GM04504 (cell line): ENCODE measurements at places on chromosomes 1 and 21.

DNA sequence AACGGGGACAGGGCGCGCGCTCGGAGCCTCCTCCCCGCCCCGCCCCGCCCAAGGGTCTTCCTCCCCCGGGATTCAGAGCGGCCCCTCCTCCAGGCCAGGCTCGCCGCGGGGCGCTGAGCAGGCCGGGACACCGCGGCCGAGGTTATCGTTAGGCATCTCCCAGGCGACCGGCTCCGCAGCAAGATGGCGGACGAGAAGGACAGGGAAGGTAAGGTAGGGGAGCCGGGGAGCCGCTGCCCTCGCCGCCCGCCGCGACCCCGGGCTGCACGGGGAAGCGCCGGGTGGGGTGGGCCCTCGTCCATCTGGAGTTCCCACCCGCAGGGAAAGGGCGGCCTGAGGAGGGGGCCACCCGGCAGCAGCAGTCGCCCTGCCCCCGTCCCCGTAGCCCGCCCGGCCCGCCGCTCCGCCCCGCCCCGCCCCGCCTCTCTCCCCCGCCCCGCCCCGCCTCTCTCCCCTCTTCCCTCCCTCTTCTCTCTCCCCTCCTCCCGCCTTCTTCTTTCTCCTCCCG is 105.9 kb upstream of the HNRNPU start:
- peak; percentile 42 for DNase-seq

GRCh38 chr1:226749467-226749866 is 10.4 kb upstream of the ITPKB start:
- no peak for DNase-seq

DNA sequence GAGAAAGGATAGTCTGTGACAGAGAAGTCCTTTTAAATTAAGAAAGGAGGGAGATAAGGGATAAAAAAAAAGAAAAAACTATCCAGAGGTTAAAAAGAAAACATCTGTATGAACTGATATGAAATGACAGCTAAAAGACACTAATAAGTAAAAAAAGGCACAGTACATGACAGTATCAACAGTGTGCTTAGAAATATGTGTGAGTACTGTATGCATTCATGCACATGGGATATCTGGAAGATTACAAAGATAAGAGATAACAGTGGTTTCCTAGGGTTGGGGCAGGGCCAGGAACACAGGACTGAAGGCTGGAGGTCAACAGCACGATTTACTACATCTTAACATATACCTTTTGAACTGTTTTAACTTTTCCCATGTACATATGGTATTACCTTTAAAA is 13.3 kb downstream of the PTP4A2 start:
- DNase-seq: no peak

DNA sequence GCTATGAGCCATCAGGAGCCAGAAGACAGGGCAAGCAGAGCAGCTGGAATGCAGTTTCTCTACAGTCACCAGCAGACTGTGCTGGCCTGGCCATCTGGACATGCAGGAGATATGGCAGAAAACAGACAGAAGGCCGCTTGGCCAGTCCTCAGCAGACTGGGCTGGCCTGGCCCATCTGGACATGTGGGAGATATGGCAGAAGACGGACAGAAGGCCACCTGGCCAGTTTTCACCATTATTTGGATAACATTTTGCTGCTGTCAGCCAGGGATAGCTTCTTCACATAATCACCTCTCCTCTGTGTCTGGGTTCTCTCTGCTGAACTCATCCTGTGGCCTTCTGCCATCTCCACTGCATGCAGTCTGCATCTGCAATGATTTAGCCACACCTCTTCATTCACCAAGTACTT is 25.0 kb upstream of the CACYBP start:
- no peak for DNase-seq

DNA sequence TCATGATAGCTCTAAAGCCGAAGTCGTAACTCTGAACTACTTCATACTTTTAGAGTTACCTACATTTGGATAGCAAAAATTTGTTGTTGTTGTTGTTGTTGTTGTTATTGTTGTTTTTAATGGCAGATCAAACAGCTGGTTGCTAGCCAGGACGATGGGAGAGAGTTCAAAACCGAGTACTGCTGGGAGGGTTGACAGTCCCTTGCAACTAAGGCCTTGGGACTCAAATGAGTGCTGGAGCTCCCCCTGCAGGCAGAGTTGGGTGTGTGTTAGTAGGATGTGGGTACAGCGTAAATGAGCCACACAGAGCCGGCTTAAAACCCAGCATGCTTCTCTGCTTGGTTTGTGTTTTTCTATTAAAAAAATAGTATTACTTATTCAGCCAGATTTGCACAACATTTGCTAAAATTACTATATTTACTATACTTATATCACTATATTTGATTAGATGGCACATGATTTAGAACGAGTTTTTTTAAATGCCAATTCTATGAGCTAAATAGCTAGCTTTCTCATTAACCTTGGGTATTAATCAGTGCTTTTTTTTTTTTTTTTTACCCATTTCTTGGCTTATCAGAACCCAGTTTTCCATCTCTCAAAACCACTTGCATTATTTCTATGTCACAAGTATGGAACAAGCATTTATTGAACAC is 129.2 kb upstream of the SYT6 start:
- peak; percentile 77 for DNase-seq

DNA sequence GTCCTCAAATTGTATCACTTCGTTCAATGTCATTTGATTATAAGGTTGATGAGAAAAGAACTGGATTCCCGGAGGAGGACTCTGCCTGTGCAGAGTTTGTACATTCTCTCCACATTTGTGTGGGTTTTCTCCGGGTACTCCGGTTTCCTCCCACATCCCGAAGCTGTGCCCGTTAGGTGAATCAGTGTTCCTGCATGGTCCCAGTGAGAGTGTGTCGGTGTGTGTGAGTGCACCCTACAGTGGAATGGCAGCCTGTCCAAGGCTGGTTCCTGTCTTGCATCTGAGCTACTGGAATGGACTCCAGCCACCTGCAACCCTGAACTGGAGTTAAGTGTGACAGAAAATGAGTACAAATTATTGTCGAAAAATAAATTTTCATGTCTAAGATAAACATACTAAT is 92.2 kb upstream of the KCTD3 start:
- DNase-seq: no peak

DNA sequence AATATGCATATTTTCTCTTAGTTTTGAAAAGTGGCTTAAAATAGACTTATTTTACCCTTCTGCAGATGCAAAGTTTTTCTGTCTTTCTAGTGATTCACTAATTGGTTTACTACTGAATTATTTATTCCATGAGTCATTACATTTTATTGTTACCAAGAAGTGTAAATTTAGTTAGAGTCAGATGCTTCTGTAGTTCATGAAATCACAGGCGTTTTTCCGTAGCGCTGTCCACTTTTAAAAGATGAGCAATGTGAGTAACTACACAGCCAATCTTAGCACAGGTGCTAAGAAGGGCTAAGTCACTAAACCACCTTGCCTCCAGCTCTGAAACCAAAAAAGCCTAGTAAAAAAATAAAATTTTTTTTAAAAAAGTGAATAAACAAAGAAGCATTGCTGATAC is 24.7 kb downstream of the RGS13 start:
- no peak for DNase-seq

GRCh38 chr1:157030728-157031127 is 14.8 kb downstream of the ARHGEF11 start:
- no peak for DNase-seq

GRCh38 chr1:218209351-218209861 is 75.7 kb upstream of the RRP15 start:
- DNase-seq: peak; percentile 38

DNA sequence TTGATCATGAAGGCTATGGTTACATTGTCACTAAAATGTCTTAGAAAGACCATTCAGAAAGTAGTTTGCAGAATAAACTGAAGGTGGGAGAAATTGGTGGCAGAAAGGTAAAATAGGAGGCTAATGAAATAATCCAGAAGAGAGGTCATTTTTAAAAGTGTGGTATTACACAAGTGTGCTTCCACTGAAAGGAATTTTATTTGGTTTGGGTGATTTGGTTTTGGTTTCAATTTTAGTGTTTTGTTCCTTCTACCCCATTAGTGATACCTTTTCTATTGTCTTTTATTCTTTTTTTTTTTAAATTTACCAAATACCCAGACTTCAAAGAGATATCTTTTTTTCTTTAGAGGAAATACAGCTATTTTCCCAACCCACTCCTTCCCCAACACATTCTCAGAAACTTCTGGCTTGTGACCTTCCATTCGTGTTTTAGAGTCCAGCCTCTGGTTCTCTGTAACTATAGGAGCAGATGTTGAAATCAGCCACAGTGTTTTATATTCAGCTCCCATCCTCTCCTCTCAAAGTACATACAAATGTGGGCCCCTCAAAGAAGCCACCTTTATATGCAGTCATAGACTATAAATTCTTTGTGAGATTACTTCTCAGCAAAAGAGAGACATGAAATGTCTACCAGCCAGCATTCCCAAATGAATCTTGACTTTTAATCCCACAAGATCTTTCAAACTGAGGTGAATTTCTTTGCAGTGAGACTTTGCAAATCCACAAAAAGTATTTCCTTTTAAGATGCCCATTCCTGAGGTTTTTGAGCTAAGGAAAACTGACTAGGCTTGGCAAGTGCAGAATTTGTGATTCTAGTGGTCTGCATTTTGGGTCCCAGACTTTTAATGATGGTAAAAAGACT is 42.0 kb upstream of the PALMD start:
- no peak for DNase-seq

DNA sequence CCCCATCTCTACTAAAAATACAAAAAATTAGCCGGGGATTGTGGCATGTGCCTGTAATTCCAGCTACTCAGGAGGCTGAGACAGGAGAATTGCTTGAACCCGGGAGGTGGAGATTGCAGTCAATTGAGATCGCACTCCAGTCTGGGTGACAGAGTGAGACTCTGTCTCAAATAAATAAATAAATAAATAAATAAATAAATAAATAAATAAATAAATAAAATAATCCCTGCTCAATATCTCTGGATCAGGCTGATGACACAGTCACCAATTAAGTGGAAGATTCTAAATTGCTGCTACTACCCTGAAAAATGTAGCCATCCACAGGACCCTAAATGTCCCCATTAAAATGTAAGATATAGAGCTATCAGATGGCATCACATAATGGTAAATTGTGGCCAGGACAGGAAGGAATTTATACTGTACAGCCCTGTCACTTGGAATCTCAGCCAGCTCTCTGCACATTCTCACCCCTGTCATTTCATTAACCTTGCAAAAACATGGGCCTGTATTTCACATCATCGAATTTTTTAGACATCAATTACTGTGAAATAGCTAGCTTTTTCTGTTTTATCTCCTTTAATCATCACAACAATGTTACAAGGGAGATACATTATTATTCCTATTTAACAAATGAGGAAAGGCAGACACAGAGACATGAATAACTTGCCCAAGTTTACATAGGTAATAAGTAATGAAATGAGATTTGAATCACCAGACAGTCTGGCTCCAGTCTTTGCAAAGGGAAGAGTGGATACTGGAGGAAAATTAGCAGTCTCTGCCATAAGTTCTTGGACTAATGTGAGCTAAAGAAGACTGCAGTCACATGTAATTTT is 56.7 kb upstream of the NTPCR start:
- DNase-seq: no peak

DNA sequence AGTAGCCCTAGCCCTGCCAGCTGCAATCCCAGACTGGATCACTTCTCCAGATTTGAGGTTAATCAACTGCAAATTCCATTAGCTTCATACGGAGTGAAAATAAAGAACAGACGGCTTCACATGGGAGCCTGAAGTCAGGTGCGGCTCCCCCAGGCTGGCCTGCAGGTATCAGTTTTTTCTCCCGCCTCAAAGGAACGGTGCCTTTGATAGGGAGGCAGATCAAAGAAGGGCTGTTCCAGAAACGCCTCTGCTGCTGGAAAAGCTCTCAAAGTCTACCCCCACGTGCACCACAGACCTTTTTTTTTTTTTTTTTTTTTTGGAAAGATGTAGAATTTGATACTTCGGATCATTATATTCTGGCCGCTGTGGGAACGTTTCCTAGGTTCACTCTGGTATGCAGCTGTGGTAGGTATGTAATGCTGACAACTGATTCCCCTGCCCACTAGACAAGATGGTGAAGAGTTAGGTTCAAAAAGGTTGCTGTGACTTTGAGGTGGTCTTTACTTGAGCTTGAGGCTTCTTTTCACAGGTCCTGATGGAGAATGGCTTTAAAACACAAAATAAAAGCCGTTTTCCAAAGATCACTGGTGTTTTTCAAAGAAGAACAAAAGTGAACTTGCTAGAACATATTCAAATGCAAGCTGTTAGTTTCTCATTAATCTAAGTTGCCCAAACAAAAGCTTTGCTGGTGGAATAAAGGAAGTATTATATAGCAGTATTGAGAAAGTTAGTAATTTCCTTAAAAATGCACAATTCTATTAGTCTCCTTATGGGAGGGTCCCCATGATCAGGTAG is 189.0 kb upstream of the NFIA start:
- DNase-seq: no peak

GRCh38 chr1:45686015-45686287 is 382 bp downstream of the GPBP1L1 start:
- DNase-seq: no peak

GRCh38 chr21:43849532-43850299 is 15.3 kb upstream of the AGPAT3 start:
- DNase-seq: no peak

DNA sequence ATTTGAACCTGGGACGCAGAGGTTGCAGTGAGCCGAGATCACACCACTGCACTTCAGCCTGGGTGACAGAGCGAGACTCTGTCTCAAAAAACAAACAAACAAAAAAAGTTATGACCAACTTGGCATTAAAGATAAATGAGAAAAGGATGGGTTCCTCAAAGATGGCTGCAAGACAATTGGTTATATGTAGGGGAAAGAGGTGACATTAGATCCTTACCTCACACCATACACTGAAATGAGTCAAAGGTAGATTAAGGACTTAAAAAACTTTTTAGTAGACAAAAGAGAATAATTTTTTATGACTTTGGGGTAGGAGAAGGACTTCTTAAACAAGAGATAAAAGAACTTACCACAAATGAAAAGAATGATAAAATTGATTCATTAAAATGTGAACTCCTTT is 74.5 kb downstream of the SYF2 start:
- no peak for DNase-seq

GRCh38 chr1:164561007-164561406 is 2.0 kb downstream of the PBX1 start:
- no peak for DNase-seq

GRCh38 chr21:44926331-44927101 is 5.8 kb upstream of the ITGB2 start:
- no peak for DNase-seq

GRCh38 chr1:227357927-227358302 is 39.6 kb upstream of the CDC42BPA start:
- no peak for DNase-seq

- DNase-seq: no peak
Observed at GRCh38 chr1:72434070-72434469, 151.7 kb upstream of the NEGR1 start.

DNA sequence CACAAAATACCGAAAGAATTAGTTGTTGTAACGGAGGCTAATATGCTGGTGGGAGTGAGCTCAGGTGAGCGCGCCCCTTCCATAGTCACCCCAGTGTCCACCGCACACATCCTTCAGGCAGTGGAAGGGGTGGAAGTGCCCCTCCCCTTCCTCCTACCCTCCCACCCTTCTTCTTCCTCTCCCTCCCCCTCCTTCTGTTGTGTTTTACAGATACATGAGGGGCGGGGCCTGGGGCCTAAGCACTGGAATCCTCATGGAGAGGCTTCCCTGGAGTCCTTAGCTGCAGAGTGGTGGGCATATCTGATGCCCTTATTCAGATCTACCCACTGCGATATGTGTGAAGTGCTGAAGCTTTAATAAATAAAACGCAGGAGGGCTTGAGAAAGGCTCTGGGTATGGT is 10.3 kb upstream of the ADARB1 start:
- no peak for DNase-seq
